Stomach (tissue), 19 donors: ENCODE measurements at places on chromosomes 2 and 18. TPM values are rescaled to one million over a fixed set of nuclear protein-coding genes. Genes with fewer than 3 reads are reported as not detected.

Gene LRRC30
- not detected for total RNA-seq

Gene CDKL4
- total RNA-seq: not detected

Gene CPO
- 0.37 TPM for total RNA-seq

Gene DNAH7
- 48.1 TPM for total RNA-seq

Gene DLGAP1
- 7.0 TPM for total RNA-seq

Gene ODC1
- total RNA-seq: 47.8 TPM

Gene MERTK
- 14.0 TPM for total RNA-seq

Gene PMS1
- 40.8 TPM for total RNA-seq

Gene PDCD1
- total RNA-seq: not detected

Gene POTEC
- not detected for total RNA-seq

Gene LCT
- not detected for total RNA-seq

Gene DSC3
- 1.2 TPM for total RNA-seq

Gene CTDP1
- total RNA-seq: 50.7 TPM

Gene LIMS3
- total RNA-seq: 2.6 TPM

Gene MC4R
- total RNA-seq: 0.73 TPM

Gene ANO7
- 61.3 TPM for total RNA-seq

Gene MRO
- 1.3 TPM for total RNA-seq

Gene FARSB
- 5.8 TPM for total RNA-seq

Gene LRPPRC
- 18.1 TPM for total RNA-seq

Gene CDH19
- total RNA-seq: 25.4 TPM

Gene AMER3
- total RNA-seq: 0.55 TPM

Gene MAP4K4
- total RNA-seq: 15.6 TPM

Gene ANKRD30BL
- total RNA-seq: not detected

Gene DLX1
- not detected for total RNA-seq

Gene IL1RN
- total RNA-seq: not detected

Gene GPR45
- not detected for total RNA-seq

Gene SERPINB12
- total RNA-seq: not detected

Gene TMEM178A
- 1.2 TPM for total RNA-seq

Gene CCDC74B
- total RNA-seq: 1.0 TPM

Gene FOXD4L1
- not detected for total RNA-seq

Gene RGPD3
- total RNA-seq: 4.1 TPM

Gene NMUR1
- total RNA-seq: 0.92 TPM

Gene CYP1B1
- 18.2 TPM for total RNA-seq

Gene CCDC121
- total RNA-seq: 3.1 TPM

Gene MEP1B
- not detected for total RNA-seq

Gene ASB18
- total RNA-seq: not detected

Gene HAUS1
- 7.1 TPM for total RNA-seq

Gene PLEKHM3
- total RNA-seq: 12.8 TPM

Gene ANKRD62
- 1.2 TPM for total RNA-seq

Gene ABCB6
- total RNA-seq: 41.5 TPM

Gene ANKRD30B
- 0.18 TPM for total RNA-seq

Gene SLC30A3
- total RNA-seq: not detected

Gene TUBA3E
- total RNA-seq: not detected

Gene PROKR1
- total RNA-seq: not detected

Gene UBR3
- total RNA-seq: 62.9 TPM

Gene GALNT5
- total RNA-seq: 27.5 TPM

Gene RTP5
- total RNA-seq: 0.43 TPM

Gene SERPINB10
- total RNA-seq: not detected

Gene UGT1A9
- 7.0 TPM for total RNA-seq

Gene REG1A
- 293 TPM for total RNA-seq

Gene CFAP53
- 4.1 TPM for total RNA-seq

Gene SLC16A14
- total RNA-seq: 4.9 TPM

Gene GCG
- total RNA-seq: not detected

Gene CXCR1
- total RNA-seq: 0.87 TPM

Gene MAP3K20
- 138 TPM for total RNA-seq

Gene SKOR2
- total RNA-seq: not detected

Gene FAM228A
- total RNA-seq: not detected

Gene DNAJC5G
- total RNA-seq: not detected

Gene IL18R1
- 10.5 TPM for total RNA-seq

Gene MAB21L4
- not detected for total RNA-seq
